LoVo (cell line): ENCODE measurements at places on chromosomes 4 and X.

- DNase-seq: peak; percentile 34
These were observed 12.5 kb downstream of the RFC1 start for GRCh38 chr4:39353478-39354253.

DNA sequence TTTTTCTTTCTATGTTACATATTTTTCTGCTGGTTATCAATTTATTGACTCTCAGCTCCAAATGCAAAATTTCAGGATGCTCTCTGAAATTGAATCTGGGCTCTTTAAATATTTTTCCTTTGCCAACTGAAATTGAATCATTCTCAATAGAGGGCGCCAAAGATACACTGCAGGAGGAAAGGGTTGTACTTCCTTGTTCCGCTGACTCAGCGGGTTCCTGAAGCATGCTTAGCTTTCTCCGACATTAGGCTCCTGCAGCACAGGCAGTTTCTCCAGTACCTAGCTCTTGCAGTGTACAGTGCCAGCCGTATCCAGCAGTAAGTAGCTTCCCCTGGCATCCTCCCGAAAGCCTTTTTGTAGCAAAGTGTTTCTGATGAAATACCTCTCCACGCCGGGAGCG is 28.8 kb upstream of the CFAP47 start:
- peak; percentile 46 for DNase-seq

DNA sequence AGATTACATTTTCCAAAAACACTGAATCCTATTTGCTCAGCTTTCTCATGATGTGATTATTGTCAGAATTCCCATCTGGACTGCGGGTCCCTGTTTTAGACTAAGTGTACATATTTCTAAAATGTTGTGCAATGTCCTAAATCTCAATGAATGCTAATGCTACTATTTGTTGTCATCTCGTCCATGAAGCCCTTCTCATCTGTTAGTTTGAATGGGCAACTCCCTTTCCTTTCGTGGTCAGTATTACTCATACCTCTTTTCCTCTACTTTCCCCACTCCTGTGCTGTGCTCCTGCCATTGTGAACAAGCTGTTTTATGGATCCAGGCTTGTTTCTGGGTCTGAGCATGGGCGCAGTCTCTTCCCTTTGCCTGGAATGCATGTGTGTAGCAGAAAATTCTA is 91.0 kb downstream of the MID1 start:
- no peak for DNase-seq

DNA sequence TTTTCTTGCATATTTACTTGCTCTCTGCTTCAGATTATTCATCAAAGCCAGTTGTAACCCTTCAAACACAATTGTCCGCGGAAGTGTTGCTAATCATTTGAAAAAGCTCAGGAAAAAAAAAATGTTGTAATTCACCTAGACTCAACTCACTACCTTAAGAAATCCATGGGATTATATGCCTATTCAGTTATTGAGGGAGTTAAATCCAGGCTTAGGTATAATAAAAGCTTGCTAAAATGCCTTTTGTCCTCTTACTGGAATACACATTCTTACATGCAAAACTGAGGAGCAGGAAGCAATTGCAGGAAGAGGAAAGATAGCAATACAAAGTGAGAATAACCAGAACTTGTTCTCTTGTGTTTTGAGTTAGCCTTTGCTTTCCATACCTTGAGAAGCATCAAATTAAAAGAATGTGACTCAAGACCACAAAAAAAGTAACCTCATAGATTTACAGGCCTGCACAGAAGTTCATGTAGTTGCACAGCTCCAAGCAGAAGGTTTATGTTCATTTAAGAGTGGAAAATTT is 91.4 kb upstream of the FAM241A start:
- DNase-seq: no peak

GRCh38 chrX:123432361-123433150 is 248.5 kb downstream of the GRIA3 start:
- no peak for DNase-seq

DNA sequence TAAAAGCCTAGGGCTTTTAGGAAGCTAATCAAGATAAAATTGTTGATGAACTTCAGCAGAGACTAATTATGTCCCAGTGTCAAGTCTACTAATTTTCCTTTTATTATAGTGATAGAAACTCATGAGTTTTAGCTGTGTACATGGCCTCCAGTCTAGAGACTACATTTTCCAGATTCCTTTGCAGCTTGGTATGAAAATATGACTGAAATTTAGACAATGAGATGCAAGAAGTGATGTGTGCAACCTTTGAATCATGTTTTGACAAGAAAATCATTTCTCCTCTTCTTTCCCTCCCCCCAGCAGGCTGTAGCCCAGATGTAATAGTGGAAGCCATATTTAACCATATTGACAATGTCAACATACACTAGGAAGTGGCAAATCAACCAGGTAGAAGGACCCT is 30.3 kb upstream of the IL13RA2 start:
- no peak for DNase-seq

DNA sequence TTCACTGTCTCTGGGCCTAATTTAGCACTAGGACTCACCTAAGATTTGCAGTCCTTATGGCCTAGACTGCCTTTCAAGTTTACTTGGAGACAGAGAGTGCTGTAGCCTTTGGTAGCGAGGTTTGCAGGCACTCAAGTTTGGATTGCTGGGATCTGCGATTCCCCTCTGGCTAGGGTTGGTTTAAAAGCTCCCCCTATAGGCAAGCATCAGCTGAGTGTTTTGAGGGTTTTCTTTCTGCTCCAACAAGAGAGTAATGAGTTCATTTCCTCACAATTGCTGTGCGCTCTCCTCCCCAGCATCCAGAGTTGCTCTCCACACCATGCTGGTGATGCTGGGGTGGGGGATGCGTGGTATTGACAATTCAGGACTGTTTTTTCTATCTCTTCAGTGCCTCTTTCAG is 206.9 kb downstream of the GLUD2 start:
- DNase-seq: no peak

- no peak for DNase-seq
These were observed 76.5 kb downstream of the STIM2 start for GRCh38 chr4:26937139-26937538.

DNA sequence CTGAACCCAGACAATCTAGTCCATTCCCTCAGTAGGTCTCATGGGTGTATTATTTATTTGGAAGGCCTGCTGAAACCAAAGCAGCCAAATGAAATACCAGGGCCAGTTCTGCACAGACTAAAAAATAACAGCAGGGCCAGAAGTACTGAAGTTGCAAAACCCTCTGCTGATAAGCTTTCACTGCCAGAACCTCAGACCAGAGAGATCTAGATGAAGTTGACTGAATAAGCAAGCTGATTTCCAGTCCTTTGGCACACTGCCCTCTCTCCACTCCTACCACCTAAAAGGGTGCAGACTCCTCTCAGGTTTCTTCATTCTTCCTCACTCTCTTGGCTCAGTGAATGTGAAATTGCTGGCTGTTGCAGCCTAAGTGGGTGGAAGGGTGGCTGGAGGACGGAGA is 276.7 kb upstream of the KLF3 start:
- peak; percentile 19 for DNase-seq
